ENCODE measurements at places on chromosomes 12 and 14. TPM values are rescaled to one million over a fixed set of nuclear protein-coding genes. Genes with fewer than 3 reads are reported as not detected.

GRCh38 chr12:109831929-109832328 lies 1.3 kb downstream of the TRPV4 start:
- H3K27ac ChIP-seq, result no peak overlapping the region
- no peaks in the 10 kb centered on the region for H3K4me1 ChIP-seq
- DNase-seq, result no peak
- no peak overlapping the region for H3K4me3 ChIP-seq
- H3K27me3 ChIP-seq, result no peaks in the 10 kb centered on the region
- H3K36me3 ChIP-seq, result no peaks in the 10 kb centered on the region

DNA sequence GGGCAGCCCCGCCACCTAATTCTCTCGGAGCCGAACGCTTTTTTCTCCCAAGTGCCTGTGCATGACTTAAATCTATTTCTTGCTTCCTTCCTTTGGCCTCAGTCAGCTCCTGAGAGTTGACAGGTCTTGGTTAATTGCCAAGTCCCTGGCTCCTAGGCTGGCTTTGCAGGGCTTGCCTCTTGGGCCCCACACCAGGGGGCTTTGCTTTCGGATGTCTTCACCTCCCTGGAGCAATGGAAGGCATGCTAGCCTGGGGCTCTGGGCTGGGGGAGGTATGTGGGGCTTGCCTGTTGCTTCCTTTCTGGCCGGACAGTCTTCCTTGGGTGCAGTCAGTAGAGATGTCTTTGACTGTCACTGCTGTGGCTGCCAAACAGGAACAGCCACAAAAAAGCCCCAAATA lies 2.2 kb upstream of the KRT80 start:
- H3K27ac ChIP-seq, result no peak overlapping the region
- no peaks in the 10 kb centered on the region for H3K36me3 ChIP-seq
- no peak overlapping the region for H3K4me3 ChIP-seq
- peaks cover 61% of the 10 kb centered on the region for H3K4me1 ChIP-seq
- no peak for DNase-seq

DNA sequence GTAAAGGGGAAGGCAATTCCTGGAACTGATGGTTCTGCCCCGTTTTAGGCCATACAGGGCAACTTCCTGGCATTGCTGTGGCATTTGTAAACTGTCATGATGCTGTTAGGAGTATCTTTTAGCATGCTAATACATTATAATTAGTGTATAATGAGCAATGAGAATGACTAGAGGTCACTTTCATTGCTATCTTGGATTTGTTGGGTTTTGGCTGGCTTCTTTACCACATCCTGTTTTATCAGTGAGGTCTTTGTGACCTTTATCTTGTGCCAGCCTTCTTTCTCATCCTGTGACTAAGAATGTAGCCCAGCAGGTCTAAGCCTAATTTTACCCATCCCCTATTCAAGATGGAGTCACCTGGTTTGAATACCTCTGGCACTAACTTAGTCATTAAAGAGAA lies 51.2 kb downstream of the TESPA1 start:
- no peak overlapping the region for H3K4me3 ChIP-seq
- H3K27ac ChIP-seq, result no peak overlapping the region
- H3K4me1 ChIP-seq, result no peaks in the 10 kb centered on the region
- H3K27me3 ChIP-seq, result no peaks in the 10 kb centered on the region
- no peak for DNase-seq

The CLEC6A gene
- not detected for total RNA-seq

- DNase-seq, result no peak
- H3K4me3 ChIP-seq, result no peak overlapping the region
- no peaks in the 10 kb centered on the region for H3K27me3 ChIP-seq
Measured at GRCh38 chr14:52259434-52259833, 8.1 kb upstream of the PTGDR start.

DNA sequence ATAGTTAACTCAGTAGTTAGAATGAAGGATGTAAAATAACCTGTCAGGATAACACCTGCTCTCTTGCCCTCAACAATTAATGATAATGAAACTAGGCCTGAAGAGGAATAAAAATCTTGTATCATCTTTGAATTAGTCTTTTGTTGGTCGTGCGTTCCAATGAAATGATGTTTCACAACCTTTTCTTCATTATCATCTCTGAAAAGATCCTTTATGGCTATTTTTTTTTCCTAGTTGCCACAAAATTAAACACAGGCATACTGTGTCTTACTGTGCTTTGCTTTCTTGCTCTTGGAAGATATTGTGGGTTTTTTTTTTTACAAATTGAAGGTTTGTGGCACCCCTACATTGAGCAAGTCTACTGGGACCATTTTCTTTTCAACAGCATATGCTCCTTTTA lies 128.6 kb downstream of the BICD1 start:
- H3K4me3 ChIP-seq, result no peak overlapping the region
- no peaks in the 10 kb centered on the region for H3K36me3 ChIP-seq
- DNase-seq, result no peak
- no peaks in the 10 kb centered on the region for H3K4me1 ChIP-seq

The PGF gene
- total RNA-seq, result 7.0 TPM

GRCh38 chr12:94207849-94208621 lies 59.7 kb downstream of the PLXNC1 start:
- peak overlapping the region; percentile 16 for H3K4me3 ChIP-seq
- peaks cover 19% of the 10 kb centered on the region for H3K4me1 ChIP-seq
- peak overlapping the region; percentile 78 for H3K27ac ChIP-seq

DNA sequence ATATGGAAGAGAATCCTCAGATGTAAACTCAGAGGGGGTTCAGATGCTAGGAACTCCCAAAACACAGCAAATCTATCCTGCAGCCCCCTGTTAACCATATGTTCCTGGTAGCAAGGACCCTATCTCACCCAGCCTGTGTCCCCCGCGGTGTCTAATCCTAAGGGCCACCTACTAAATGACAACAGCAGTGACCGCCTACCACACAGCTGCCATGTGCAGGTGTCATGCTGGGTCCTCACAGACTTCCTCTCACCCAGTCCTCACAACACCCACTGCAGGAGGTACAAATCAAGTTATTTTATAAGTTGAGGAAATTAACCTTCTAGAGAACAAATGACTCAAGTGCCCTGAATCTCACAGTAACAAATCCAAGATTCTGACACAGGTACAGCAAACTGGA lies 73.9 kb downstream of the ITPK1 start:
- no peaks in the 10 kb centered on the region for H3K27me3 ChIP-seq
- H3K4me1 ChIP-seq, result peaks cover 94% of the 10 kb centered on the region
- H3K36me3 ChIP-seq, result no peaks in the 10 kb centered on the region
- H3K27ac ChIP-seq, result peak overlapping the region; percentile 94

- no peaks in the 10 kb centered on the region for H3K27me3 ChIP-seq
Measured at GRCh38 chr12:47946413-47947323, 16.7 kb upstream of the TMEM106C start.

GRCh38 chr12:95838125-95838524 lies 20.6 kb upstream of the SNRPF start:
- DNase-seq, result no peak
- H3K4me1 ChIP-seq, result no peaks in the 10 kb centered on the region
- H3K27ac ChIP-seq, result no peak overlapping the region
- no peaks in the 10 kb centered on the region for H3K27me3 ChIP-seq
- H3K36me3 ChIP-seq, result no peaks in the 10 kb centered on the region

- H3K27me3 ChIP-seq, result no peaks in the 10 kb centered on the region
- H3K36me3 ChIP-seq, result no peaks in the 10 kb centered on the region
- H3K27ac ChIP-seq, result no peak overlapping the region
Measured at GRCh38 chr14:50954811-50955372, 10.6 kb upstream of the PYGL start.

DNA sequence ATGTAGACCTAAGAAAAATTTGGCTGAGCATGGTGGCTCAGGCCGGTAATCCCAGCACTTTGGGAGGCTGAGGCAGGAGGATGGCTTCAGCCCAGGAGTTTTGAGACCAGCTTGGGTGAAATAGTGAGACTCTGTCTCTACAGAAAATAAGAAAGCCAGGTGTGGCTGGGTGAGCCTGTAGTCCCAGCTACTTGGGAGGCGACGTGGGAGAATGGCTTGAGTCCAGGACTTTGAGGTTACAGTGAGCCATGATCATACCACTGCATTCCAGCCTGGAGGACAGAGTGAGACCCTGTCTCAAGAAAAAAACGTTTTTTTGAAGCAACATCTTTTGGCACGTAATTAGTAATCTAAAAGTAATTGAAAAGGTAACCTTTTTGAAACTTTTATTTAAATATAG lies 70.9 kb downstream of the FERMT2 start:
- DNase-seq, result no peak
- H3K27me3 ChIP-seq, result no peaks in the 10 kb centered on the region
- peak overlapping the region; percentile 24 for H3K27ac ChIP-seq
- H3K4me3 ChIP-seq, result no peak overlapping the region
- H3K36me3 ChIP-seq, result peaks cover 51% of the 10 kb centered on the region

Measured in right atrium auricular region (tissue), 2 donors.